ENCODE measurements at places on chromosomes 16 and 17.

GRCh38 chr17:69448431-69449102 lies 34.1 kb downstream of the MAP2K6 start:
- no peak for DNase-seq

DNA sequence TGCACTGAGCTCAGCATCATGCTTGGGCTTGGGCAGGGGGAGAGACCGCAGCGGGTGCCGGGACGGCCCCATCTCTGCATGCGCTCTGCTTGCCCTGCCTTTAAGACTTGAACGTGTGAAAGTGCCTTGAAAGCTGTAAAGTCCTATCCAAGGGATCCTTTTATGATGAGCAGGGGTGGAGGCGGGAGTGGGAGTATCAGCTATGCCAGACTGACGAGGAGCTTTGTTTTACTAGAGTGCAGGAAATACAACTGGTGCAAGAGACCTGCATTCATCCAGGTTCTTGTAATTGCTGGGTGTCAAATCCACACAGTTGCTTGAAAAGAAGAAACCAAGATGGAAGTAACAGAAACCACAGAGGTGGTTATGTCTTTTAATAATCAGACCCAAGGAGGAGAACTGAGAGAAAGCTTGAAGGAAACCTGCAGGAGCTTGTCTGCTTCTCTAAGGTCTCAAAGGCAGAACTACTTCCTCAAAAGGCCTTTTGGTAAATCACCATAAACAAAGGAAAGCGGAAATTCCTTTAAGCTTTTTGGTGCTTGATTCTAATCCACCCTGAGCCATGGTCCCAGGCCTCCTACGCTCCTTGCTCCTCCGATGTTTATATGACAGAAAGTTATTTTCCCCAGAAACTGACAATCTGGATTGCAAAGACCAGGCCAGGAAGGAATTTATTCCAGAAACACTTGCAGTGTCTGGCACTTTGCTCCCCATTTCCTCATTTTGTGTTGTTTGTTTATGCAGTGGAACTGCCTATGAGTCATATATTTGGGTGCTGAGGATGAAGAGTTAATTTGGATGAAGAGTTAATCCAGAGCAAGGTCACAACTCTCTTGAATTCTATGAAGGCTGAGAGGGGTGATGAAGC lies 51.3 kb upstream of the FBXO47 start:
- DNase-seq, result no peak

- no peak for DNase-seq
Measured at GRCh38 chr16:1375741-1376410, 24.1 kb downstream of the GNPTG start.

- DNase-seq, result peak; percentile 73
Measured at GRCh38 chr17:2853283-2854142, 57.3 kb downstream of the RAP1GAP2 start.

GRCh38 chr17:44376124-44376523 lies 12.5 kb upstream of the FAM171A2 start:
- DNase-seq, result no peak

DNA sequence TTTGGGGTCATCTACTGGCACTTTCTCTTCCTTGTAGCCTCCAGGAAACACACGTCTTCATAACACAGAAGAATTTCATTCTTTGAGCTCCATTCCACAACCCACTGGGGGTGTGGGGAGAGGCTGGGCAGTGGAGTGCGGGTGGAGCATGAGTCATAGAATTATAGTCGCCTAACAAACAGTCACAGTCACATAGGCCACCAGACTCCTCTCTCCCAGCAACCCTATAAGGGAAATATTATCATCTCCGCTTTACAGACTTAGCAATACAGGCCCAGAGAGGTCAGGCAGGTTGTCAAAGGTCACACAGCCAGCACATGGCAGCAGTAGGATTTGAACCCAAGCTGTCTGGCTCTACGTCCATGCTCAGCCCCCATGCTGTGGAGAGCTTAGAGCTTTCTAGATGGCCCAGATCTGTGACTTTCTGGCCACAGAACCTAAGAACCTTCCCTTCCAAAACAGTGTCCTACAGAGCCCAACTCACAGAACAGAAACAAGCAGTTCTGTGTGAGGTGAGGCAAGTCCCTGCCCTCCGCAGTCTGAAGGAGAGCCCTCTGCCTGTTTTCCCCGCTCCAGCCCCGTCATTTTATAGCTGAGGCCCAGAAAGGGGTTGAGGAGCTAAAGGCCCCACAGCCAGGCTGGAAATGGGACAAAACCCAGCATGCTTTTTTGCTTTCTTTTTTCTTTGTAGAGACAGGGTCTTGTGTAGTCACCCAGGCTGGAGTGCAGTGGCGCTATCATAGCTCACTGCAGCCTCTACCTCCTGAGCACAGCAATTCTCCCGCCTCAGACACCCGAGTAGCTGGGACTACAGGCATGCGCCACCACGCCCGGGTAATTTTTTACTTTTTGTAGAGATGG lies 10.7 kb upstream of the LITAF start:
- DNase-seq, result peak; percentile 52

- DNase-seq, result no peak
Measured at GRCh38 chr16:49947907-49948678, 76.9 kb upstream of the CNEP1R1 start.

DNA sequence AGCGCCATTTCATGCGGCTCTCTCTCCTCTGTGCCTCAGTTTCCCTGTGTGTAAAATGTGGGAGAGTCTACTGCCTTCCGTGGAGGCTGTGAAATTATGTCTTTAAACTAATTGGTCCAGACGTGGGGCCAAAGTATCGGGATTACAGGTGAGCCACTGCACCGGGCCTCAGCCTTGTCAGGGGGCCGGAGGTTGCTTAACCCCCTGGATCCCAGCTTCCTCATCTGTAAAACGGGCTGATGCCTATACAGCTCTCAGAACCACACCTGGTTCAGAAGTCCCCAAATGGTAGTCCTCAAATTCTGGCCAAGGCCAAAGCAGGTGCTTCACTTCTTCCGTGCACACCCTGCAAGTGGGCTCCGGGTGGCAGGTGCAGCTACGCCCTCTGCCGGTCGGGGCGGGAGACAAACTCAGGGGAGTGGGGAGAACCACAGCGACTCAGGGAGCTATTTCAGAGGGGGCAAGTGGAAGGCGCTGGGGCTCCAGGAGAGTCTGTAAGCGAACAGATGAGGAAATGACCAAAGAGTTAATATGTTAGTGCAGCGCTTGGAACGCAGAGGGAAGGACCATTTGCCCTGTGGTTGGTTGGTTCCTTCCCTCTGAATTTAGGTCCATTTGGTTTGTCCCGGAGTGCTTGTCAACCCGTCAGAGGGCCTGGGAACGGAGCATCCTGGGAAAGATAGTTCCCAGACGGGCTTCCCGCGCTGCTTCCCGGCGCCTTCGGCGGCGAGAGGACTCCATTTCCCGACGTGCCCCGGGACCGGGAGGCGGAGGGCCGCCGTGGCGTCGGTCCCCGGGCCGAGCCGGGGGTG lies at the start of gene MGRN1:
TSS of gene MGRN1 (plus strand) at position 812 of the 812 bp plus-strand sequence. CDS start 135 bp downstream, outside the sequence.
- DNase-seq, result peak; percentile 97

DNA sequence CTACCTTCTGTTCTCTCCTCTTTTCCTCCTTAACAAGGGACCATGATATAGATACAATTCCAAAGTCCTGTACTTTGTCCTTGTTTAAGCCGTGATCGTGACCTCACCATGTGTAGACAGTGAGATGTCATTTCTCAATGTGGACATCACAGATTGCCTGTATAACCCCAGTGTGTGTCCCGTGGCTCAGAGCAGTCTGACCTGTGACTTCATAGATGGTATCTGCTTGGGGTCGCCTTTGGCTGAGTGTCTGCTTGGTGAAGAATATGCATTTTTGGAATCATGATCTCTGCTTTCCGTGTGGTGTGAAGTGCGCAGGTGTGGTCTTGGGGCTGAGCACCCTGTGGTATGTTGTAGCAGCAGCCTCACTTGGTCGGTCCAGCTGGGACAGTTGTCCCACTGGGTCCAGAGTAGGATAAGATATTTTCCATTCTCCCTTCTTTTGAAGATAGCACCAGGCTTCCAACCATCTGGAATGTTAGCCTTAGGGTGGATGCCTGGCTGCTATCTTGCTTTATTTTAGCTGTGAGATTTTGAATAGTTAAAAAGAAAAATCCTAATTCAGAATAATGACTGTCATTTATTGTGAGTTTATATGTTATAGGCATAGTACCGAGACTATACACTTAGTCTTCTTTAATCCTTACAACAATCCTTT lies 13.4 kb downstream of the MSI2 start:
- DNase-seq, result no peak

- DNase-seq, result no peak
Measured at GRCh38 chr16:83714286-83714685, 93.5 kb upstream of the HSBP1 start.

DNA sequence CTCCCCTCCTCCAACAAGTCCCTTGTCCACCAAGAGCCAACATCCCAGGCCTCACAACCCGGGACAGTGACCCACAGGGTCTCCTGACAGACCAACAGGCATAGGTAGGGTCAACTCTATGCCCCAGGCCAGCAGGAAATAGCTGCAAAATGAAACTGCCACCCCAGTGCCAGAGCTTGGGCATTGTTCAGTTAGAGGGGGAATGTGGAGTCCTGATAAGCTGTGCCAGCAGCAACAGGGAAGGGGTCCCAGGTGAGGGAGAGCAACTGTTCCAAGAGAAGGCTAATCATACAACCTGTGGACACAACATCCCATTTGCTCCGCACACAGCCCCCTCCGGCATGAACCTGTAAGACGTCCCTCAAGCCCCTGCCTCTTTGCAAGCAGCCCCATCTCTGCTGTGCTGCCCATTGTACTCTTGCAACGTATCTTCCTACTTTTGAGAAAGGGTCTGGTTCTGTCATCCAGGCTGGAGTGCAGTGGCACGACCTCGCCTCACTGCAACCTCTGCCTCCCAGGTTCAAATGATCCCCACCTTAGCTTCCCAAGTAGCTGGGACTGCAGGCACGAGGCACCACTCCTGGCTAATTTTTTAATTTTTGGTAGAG lies 17.2 kb downstream of the CTRB2 start:
- no peak for DNase-seq

GRCh38 chr17:1019451-1019850 lies 22.5 kb downstream of the TIMM22 start:
- DNase-seq, result no peak

DNA sequence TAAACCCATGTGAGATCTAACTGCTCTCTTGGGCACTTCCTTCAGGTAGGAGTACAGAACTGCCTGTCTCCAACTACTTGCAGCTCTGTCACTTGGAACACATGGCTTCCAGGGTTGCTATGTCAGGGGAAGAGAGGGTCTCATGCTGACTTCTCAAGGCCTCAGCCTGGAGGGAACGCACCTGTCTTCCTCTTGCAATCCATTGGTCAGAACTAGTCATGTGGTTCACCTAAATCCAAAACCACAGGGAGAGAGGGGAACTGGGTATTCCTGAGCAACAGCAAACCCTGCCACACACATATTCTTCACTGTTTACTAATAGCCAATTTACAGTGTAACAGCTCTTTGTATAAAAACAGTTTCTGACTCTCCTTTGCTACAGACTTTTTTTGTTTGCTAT lies 206.1 kb downstream of the KCNJ2 start:
- no peak for DNase-seq

GRCh38 chr17:1486802-1487695 lies 5.4 kb downstream of the MYO1C start:
- DNase-seq, result peak; percentile 93

- no peak for DNase-seq
Measured at GRCh38 chr16:28093385-28093725, 29.8 kb upstream of the GSG1L start.

DNA sequence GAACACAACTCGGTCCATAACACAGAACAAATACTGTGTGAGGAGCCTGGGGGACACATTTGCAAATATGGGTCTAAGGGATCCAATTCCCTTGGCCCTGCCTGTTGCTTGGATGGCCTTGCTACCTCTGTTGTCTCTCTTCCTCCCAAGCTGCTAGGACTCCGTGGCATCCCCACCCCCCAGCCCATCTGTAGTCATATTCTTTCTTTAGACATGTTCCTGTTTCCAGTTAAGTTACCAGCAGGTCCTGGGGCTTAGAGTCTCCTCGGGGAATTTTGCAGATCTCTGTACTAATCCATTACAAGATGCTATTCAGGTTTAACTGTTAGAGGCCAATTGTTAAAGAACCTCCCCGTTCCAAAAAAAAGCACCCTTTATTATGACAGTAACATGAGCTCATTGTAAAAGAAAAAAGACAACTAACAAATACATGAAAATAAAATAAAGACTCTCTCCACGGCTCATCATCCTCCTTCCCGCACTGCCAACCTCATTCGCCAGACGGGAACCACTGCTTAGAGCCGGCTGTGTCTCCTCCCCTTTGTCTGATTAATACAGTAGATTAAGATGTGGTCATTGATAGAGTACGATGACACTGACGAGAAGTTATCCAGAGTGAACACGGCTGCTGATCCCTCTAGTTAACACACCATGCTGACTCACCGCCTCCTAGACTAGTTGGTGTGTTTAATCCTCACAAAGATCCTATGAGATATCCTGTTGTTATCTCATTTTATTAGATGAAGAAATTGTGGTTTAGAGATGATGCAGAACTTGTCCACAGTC lies 22.2 kb downstream of the HS3ST4 start:
- no peak for DNase-seq

- peak; percentile 60 for DNase-seq
Measured at GRCh38 chr16:35431829-35432663, 1972.6 kb downstream of the TP53TG3F start.

GRCh38 chr17:40532520-40533253 lies 31.3 kb upstream of the TNS4 start:
- DNase-seq, result no peak

- DNase-seq, result no peak
Measured at GRCh38 chr16:6698548-6698947, 634.1 kb upstream of the RBFOX1 start.

- no peak for DNase-seq
Measured at GRCh38 chr16:23408823-23409298, 44.1 kb downstream of the COG7 start.

DNA sequence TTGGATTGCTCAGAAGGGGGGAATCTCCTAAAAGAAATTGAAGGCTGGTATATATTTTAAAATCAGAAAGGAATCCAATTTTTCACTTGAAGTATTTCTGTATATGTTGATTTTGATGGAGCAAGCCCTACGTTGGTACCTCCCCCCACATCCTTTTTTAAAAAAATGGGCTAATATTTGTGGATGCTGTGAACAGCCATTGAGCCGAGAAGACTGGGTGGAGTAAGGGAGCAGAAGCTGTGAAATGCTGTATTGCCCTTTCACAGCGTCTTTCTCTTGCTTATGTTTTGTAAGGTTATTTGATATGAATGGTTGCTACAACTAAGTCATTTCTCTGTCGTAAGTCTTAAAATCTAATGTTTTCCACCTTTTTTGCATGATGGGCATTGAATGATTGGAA lies 2.3 kb downstream of the PAFAH1B1 start:
- no peak for DNase-seq

GRCh38 chr17:18319604-18320256 lies 4.6 kb downstream of the SMCR8 start:
- no peak for DNase-seq

GRCh38 chr17:13785981-13786598 lies 184.4 kb upstream of the HS3ST3A1 start:
- no peak for DNase-seq

DNA sequence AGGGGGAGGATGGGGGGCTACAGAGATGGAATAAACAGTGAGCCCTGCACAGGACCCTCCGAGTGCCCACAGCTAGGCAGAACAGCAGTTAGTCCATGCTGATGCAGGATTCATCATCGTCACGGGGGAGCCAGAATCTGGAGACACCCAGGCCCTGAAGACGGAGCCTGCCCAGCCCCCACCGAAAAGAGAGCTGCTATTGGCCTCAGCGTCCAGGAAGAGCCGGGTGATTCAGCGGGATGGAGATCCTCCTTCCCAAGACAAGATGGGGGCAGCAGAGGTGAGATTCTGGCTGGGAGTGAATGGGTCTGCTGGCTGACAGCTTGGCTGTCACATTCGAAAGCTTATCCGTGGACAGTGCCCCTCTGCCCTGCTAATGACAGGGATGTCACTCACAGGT lies 133.6 kb upstream of the CRHR1 start:
- DNase-seq, result peak; percentile 37

GRCh38 chr17:45992175-45992574 lies 6.9 kb upstream of the STH start:
- no peak for DNase-seq

- DNase-seq, result no peak
Measured at GRCh38 chr17:40110026-40110845, 9.8 kb upstream of the NR1D1 start.

All from upper lobe of right lung (tissue), 1 donor.